Fibroblast of skin of scalp (primary cell): ENCODE measurements at places on chromosomes 4 and X.
A peak's percentile ranks its signal among the peaks of the same experiment; 100 is the strongest.

DNA sequence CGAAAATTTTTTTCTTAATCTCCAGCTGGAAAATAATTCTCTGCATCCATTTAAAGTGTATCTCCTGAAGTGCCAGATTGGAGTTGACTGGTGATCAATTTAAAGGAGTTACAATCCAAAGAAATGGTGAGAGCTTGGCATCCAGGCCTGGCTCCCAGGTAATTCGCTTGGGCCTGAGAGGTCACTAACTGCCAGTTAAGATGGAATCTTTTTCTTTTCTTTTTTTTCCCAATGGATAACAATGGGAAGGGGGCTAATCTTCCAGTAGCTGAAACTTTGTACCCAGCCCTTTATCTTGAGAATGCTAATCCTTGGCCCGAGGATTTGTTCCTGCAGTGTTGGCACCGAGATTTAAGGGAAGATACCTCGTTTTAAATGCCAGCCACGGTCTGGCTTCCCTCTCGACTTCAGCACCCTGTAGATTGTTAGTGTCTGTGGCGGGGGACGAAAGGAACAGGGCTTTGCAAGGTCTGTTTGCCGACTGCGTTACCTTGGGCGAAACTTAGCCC is 13.3 kb upstream of the PITX2 start:
- DNase-seq = no peak

DNA sequence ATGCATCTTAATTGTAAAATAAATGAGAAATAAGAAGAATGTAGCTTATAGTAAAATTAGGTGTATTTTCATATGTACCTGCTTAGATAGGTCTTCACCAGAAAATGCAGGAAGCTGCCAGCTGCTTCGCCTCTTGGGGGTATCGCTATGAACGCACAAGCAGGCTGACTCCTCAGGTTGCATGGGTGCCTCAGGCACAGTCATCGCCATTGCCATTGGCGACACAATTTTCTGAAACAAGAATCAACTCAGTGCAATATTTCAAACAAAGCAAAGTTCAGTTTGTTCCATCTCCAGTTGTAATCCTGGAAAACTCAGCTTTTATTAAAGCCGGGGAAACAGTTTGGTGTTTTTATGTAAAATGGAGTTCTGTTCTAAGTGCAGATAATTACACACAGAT is 29.7 kb downstream of the STOX2 start:
- DNase-seq = no peak

DNA sequence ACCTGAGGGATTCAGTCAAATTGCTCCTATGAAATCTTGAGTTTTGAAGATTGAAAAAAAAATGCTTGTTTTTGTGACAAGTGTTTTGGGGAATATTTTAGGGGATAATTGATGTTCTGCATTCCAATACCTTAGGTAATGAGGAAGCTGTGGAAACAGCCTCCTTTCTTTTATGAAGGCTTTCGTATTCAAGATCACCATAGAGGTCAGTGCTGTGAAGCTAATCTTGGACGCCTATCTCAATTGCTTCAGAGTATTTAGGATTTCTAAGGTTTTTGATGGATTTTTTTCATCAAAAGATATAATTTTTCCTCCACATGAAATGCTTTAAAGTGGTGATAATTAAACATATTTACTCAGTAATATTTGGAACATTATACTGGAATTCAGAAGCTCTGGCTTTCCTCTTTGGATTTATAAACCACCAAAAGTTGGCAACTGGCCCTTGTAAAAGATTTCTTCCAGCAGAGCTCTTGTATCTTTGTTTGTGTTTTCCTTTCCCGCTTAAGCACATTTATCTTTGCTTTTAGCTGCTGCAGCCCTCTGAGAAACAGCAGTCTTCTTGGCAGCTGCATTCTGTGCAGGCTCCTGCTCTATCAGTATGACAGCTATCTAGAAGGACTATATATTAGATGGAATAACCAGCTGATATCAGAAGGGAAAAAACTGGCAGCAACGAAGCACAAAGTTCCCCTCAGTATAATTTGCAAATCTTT is 63.7 kb downstream of the HMGB2 start:
- no peak for DNase-seq

DNA sequence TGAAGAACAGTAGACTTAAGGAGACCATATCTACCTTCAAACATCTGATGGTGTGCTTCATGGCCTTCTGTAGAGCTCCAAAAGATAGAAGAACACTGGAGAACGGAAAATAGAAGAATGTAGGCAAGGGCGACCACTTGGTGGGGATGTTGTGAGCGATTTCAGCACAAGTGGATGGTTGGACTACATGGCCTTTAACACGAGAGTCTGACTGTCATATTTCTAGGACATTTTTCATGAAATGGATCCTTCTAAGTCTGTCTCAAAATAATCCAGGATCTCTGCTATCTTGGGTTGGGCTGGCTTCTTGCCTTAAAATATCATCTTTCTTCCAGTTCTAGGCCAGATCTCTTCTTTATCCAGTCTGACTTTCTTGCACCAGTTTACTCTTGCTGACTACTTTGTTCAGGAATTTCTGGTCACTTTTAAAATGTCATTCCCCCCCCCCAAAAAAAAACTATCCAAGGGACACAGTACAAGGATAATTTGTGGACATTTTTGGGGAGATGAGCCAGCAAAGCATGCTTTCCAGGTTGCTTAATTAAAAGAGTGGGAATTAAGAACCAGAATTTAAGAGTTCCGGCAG is 1.2 kb upstream of the MID1IP1 start:
- DNase-seq = peak; percentile 46

DNA sequence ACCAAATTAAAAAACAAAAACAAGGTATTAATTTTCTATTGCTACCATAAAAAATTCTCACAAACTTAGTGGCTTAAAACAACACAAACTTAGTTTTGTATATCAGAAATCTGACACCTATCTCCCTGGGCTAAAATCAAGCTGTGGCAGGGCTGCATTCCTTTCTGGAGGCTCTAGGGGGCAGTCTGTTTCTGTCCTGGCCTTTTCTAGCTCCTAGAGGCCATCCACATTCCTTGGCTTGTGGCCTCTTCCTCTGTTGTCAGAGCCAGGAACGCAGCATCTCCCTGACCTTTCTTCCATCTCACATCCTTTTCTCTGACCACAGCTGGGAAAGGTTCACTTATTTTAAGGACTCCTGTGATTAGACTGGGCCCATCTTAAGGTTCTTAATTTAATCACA is 38.9 kb upstream of the TLR2 start:
- DNase-seq = no peak

GRCh38 chr4:7186031-7186430 is 6.3 kb upstream of the SORCS2 start:
- no peak for DNase-seq

GRCh38 chr4:101304916-101305315 is 42.4 kb downstream of the PPP3CA start:
- peak; percentile 11 for DNase-seq

DNA sequence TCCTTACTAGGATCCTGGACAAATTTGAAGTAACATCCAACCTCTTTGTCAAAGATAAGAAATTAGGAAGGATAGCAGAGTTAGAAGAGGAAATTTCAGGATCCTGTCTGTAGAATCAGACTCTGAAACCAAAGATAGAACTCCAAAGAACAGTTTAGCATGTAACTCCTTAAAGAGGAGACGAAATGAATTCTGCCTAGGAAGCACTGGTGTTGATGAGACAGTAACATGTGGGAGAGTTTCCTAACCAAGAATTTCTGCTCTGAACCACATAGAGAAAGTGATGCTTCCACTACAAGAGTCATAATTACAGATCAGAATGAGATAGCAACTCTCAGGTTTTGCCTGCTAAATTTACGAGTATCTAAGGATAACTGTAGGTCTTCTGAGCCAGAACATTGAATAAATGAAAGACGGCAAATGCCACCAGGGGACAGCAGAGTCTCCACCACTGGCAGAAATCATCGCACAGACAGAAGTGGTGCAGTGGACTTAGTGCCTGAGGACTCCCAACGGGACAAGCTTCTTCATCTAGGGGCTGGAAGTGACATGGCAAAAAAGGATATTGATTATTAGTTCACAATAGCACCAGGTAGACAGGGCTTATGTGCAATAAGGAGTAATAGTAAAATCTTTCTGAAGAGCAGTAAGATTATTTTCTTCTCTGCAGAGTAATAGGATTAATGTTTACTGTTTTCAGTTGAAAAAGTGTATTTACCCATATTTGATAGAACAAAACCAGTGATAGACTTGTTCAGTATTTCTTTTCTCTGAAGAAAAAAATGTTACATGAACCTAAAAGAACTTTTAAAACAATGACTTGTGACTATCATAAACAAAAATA is 6.7 kb upstream of the PPID start:
- peak; percentile 70 for DNase-seq

DNA sequence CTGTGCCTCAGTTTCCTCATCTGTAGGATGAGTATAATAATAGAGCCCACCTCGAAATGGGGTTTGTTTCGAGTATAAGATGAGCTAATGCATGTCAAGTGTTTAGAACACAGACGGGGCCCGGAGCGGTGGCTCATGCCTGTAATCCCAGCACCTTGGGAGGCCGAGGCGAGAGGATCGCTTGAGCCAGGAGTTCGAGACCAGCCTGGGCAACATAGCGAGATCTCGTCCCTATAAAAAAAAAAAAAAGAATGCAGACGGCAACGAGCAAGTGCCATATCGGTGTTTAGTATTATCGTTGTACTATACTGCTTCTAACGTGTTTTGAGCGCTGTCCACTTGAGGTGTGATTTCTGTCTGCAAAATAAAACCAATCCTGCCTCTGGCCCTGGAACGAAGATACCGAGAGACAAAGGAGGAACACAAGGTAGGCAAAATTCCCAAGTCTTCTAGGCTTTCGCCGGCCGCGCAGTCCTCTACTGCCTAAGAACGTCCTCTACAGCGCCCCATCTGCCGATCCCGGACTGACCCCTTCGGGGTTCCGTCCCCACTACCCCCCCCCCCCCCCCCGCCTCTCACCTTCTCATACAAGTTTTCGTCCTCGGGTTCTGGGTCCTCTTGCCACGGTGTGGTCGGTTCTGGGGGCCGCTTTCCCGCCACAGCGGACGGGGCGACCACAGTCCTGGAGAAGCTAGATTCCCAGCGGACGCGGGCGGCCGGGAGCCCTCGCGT is 442 bp downstream of the NDUFB11 start:
- peak; percentile 34 for DNase-seq

DNA sequence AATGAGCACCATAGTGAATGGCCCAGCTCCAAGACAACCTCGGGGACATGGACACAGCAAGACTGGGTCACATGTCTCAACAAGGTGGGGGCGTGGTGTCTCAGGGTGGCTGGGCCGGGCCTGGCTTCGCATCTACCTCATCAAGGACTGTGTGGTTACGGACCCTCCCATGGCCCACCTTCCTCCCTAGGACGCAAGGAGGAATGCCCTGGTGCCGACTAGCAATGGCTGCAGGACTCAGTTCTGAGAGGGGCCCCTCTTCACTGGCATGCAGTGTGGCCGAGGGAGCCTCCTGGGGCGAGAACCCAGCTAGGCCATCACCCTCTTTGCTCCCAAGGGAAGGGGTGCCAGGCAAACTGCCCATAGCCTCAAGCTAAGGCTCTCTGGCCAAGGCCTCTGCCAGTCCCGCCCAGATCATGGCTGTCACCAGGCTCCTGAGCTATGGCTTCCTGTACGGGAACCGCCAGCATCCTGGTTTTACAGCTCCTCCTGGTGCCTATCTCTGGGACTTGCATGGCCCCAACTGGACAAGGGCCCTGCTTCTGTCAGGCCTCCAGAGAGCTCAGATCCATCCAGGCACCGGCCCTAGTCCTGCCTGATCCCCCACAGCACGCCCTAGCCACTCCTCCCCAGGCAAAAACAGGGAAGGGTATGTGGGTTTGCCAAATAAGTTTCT is 218.0 kb upstream of the AGTR2 start:
- DNase-seq = no peak

- no peak for DNase-seq
Measured at GRCh38 chrX:111191598-111191997, 78.7 kb downstream of the CAPN6 start.
